ENCODE measurements at places on chromosomes 11 and 22.

- DNase-seq = no peak
Observed at GRCh38 chr11:36193290-36193619, 96.0 kb downstream of the COMMD9 start.

DNA sequence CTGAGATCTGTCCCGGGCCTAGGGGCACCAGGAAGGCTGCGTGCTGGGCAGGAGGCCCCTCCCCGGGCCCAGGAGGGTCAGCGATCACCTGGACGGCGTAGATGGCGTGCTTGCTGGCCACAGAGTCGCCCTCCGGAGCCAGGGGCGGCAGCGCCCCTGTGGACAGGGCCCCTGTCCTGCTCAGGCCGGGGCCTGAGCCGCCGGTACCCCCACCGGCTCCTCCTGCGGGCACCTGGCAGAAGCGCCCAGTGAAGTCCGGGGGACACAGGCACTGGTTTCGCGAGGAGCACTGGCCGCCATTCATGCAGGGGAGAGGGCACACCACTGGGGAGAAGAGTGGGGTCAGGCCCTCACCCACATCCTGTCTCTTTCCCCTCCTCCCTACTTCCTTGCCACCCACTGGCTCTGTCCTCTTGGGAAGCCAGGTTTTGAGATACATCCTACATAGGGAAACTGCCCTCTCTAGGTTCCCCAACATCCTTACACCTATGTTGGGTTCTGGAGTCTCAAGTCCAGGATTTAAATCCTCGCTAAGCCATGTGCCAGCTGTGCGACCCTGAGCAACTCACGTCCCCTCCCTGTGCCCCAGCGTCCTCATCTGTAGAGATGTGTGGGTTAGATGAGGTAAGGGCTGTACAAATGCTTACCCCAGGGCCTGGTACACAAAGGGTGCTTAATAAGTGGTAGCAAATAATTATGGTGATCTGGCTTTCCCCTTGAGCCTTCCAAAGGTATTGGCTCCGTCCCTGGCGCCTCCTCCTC, 3.9 kb downstream of the LTBP3 start:
- no peak for DNase-seq

- DNase-seq = no peak
Observed at GRCh38 chr22:37269936-37270678, 12.2 kb upstream of the CYTH4 start.

GRCh38 chr22:43110927-43111623, 525 bp downstream of the BIK start:
- DNase-seq = no peak

DNA sequence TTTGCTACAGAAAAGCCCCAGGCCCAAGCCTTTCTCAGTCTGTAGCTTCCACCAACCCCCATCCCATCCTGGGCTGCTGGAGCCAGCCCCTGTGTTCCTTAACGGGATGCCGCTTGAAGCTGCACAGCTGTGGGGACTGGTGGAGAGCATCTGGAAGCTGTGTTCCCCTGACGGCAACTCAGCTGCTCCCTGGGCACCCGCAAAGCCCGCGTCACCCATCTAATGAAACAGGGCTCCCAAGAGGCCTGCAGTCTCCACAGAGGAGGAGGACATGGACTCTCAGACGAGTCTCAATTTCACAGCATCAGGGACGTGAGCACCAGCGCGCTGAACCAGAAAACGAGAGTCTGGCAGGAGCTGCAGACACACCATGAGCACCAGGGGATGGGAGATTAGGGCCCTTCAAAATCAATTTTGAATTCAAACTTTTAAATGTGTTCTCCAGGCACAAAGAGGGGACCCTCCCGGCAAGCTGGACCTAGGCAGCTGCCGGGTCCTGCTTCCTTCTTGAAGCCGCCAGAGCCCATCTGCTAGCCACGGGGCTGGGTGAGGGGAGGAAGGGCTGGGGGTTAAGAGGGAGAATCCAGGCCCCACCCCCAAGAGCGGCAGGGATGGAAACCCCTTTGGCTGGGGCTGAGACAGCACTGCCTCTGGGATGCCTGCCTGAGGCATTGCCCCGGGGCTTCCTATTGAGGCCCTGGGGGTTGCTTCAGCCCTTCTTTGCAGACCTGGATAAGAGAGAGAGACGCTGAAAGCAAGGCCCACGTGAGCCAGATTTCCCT, 21.0 kb downstream of the LMO1 start:
- no peak for DNase-seq

GRCh38 chr11:105104292-105104691, 35.3 kb downstream of the CARD18 start:
- DNase-seq = no peak

- DNase-seq = peak; percentile 97
Observed at GRCh38 chr11:66996609-66997273, 21.6 kb downstream of the C11orf86 start.

DNA sequence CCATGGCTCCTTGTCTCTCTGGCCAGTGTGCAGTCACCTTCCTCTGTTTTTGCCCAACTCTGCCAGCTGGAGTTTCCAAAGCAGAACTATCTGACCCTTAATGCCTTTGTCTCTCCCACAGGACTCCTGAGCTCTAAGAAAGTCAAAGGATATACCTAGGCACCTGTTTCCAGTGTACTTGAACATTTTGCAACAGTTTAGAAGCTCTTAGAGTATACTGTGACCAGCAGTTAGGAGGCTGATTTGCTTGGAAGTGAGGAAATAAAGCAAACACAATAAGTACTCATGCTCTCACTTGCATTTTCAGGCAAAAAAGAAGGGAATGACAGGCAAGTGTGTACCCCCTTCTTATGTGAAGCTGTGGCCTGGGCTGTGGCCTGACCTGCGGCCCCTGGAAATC, 204.3 kb upstream of the PLET1 start:
- no peak for DNase-seq

GRCh38 chr22:20247010-20247505, 21.1 kb downstream of the RTN4R start:
- no peak for DNase-seq

DNA sequence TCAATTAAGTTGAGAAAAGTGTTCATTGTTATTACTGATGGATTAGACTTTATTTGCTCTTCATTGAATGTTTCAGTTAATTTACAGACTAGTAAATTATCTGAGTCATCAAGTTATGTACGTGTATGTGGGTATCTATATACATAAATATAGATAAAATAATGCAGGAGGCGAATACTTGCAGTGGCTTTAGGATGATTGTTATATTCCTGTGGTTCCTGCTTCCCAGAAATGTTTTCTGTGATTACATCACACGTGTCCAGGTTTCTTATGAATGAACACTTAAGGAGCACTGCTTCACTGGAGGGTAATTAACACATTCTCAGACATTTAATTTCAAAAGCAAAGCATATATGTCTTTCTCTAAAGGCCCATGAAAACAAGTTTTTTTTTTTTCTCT, 28.4 kb downstream of the YAP1 start:
- no peak for DNase-seq

DNA sequence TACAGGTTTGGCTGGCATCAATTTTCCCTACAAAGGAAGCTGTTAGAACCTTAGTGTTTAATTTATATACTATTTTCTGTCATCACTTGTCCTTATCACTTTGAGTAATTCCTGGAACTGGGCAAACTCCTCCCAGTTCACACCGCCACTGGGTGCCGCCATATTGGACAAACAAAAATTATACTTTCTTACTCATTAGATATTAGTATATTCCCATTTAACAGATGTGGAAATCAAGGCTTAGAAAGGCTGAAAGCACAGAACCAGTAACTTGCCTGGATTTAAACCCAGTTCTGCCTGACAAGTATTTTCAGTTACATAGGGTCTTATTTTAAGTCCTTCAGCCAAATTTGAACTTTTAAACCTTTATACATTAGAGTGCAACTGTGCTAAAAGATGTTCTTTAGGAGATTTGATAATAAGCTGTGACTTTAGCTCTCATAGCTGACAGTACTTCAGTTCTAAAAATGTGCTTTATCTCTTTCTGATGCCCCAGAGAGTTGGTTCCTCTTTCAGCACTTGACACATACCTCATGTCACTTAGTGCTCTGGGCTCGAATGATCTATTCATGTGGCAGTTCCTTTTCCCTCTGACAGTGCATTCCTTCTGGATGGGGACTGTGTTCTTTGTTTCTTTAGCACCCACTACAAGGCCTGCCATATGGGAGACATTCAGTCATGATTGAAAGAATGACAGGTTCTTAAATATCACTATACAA, 25.4 kb downstream of the COA4 start:
- no peak for DNase-seq

DNA sequence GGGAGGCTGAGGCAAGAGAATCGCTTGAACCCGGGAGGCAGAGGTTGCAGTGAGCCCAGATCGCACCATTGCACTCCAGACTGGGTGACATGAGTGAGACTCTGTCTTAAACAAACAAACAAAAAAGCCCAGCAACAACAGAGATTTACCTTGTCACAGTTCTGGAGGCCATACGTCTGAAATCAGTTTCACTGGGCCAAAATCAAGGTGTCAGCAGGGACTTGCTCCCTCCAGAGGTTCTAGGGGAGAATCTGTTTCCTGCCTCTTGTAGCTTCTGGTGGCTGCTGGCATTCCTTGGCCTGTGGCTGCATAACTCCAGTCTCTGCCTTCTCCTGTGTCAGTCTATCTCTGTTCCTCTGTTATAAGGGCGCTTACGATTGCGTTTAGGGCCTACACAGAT, 1.5 kb downstream of the DDX10 start:
- no peak for DNase-seq

- no peak for DNase-seq
Observed at GRCh38 chr11:65425971-65426838, 3.6 kb downstream of the NEAT1 start.

DNA sequence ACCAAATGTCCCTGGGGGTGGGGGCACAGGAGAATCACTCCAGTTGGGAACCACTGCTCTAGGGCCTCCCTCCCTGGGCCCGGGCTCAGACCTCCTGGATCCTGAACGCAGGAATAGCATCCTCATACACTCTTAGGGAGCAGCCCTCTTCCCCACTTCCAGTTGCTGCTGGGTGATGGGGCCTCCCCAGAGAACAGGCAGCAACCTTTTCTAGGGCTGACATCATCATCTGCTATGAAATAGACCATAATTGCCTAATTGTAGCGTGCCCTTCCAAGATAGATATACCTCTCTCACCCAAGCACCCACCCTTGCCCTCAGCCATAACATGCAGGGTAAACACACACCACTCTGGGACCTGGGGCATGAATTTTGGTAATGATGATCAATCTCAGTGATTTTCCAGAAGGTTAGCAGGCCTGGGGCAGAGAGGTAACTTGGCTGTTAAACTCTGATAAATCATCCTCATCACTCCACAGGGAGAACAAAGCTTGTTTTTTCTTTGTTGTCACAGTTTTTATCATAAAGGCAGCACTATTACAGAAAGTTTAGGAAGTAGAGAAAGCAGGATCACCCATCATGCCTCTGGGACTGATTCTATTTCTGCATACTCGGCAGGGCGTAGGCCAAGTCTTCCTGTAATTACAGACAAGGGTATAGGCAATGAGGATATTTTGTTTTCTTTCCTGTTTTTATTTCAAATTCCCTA, 88.3 kb upstream of the PRDM11 start:
- DNase-seq = no peak

- DNase-seq = no peak
Observed at GRCh38 chr11:126420698-126421256, 65.3 kb downstream of the ST3GAL4 start.

DNA sequence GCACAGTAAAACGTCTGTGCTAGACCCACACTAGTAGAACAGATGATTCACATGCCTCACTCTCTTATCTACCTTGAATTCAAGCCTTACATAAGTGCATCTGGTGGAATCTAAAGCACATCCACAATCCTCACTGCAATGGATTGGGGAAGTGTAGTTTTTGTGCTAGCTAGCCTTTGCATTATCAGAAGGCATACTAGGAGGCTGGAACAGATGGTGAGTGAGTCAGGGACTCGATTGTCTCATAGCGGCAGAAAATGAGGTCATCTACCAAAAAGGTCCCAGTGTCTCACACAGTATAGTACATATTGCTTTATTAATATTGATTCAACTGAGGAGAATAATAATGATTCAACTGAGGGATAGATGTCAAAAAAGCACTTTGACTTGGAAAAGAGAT, 9.3 kb downstream of the MSANTD4 start:
- DNase-seq = no peak

GRCh38 chr11:126781942-126782341, 218.6 kb downstream of the KIRREL3 start:
- DNase-seq = no peak

GRCh38 chr11:5880329-5880728, at the start of gene OR52E4:
TSS of gene OR52E4 (plus strand) at chr11:5880629. CDS start at chr11:5884293, 3,664 bp downstream.
- DNase-seq = no peak

DNA sequence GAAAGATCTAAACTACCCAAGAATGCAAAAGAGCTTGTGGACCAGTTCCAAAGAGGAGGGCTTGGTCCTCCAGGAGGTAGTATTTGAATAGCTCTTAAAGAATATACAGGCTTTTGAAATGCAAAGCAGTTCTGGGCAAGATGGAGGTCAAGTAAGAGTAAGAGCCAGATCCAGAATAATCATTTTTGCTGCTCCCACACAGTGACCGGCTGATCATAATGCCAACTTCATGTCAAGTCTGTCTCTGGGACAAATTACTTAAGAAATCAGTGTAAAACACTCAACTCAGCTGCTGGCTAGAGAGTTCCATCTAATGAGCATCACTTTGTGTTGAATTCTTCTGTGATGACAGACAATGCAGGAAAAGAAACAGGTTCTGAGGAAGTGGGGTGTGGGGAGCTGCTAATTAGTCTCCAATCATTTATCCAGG, 250.9 kb upstream of the NARS2 start:
- no peak for DNase-seq

GRCh38 chr11:117045956-117046355, 52.3 kb downstream of the SIK3 start:
- DNase-seq = no peak

- DNase-seq = no peak
Observed at GRCh38 chr11:118055966-118056365, 20.9 kb upstream of the TMPRSS4 start.

DNA sequence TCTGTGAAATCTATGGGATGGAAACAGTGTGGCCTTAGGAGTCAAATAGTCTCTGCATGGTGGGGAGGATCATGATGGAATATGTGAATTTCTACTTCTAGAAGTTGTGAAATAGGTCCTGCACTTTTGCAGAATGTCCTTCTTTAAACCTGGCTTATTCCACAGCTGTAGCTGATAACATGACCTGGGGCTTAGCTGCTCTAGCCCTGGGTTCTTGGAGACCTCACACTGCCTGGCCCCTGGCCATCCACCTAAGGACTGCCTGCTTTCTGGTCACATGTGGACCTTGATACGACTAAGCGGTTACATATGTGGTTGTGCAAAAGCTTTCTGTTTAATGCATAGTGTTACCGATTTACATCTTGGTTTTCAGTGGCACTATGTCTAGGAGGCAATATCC, 88.2 kb downstream of the SWAP70 start:
- no peak for DNase-seq

DNA sequence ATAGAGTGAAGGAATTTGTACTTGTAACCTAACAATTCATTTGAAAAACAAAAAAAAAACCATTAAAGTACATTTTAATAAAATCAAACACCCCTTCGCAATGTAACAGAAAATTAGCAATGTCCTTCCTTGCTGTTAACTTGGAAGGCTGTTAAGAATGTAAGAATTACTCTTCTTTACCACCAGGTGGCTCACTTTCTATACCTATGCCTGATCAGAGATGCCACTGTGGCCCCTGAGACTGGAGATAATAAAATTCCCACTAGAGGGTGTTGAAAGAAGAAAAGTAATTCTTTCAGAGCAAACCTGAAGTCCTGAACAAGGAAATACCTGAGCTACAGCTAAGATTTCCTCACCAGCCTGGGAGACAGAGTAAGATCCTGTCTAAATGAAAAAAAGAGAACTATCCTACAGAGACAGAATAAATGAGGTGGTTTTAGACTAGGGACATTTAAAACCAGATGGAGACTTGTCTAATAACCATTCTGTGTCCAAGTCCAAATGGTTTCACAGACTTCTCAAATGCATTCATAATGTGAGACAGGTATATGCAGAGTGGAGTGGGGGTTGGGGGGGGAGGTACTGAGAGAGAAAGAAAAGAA, 1089.3 kb downstream of the FAM181B start:
- peak; percentile 14 for DNase-seq
